H54 (cell line): ENCODE measurements at places on chromosomes 16 and 17.

- DNase-seq = no peak
Measured at GRCh38 chr17:57899822-57900221, 50.0 kb upstream of the MRPS23 start.

GRCh38 chr16:11218604-11218962 is 37.4 kb downstream of the SOCS1 start:
- no peak for DNase-seq

GRCh38 chr16:19883296-19883965 is 1.2 kb downstream of the GPRC5B start:
- no peak for DNase-seq

GRCh38 chr17:81842725-81843504 is 8.1 kb upstream of the PPP1R27 start:
- DNase-seq = no peak

DNA sequence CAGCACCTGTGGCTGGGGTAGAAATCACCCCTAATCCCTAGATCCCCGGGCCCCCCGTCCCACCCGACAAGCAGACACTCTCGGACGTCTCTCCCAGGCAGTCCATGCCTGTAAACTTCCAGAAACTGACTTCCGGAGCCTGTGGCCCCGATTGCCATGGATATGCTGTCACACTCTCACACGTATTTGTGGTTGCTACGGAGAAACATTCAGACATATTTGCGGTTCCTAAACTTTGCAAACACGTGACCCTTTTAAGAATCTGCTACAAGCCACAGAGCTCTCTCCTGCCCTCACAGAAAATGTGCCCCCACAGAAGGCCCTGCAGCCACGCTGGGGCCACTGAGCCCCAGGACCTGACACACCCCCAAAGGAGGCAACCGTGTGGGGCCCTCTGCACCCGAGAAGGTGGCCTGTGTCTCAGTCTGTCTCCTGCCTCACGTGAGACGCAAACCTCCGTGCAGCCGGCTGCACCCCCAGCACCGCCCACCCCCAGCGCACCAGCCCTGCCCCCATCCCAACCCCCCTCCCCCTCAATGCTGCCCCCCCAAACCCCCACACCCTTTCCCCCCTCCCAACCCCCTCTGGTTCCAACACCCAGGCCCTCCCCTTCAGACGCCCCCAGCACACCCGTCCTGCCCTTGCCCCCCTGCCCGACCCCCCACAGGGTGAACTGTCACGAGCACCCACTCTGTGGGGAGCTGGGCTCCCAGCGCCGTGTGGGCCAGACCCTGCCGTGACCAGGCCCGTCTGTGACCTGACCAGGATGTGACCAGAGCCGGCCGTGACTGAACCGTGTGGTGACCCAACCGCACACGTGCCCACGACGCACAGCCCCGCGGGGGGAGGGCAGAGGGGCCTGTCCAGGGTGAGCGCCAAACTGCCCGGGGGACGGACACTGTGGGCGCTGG is 66.3 kb upstream of the METRNL start:
- peak; percentile 40 for DNase-seq

- DNase-seq = peak; percentile 78
Measured at GRCh38 chr17:63622574-63623390, 565 bp downstream of the MAP3K3 start.

DNA sequence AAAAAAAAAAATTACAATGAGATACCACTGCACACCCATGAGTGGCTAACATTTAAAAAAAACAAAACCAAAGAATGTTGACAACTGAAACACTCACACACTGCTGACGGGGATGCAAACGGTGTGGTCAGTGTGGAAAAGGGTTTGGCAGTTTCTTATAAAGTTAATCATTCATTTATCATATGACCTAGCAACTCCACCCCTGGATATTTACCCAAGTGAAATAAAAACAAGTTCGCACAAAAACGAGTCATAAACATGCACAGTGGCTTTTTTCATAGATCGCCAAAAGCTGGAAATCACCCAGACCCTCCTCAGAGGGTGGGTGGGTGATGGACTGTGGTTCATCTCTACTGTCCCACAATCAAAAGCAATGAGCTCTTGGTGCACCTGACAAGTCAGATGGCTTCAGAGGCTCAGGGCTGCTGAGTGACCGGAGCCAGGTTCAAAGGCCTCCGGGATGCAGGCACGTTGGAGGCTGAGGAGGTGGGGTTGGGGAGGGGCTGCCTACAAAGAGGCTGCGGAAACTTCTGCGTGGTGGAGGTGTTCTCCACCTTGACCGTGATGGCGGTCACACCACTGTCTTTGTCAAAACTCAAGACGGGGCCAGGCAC is 14.2 kb downstream of the RAB40B start:
- DNase-seq = no peak

GRCh38 chr16:1920727-1921171 is 2.5 kb upstream of the HS3ST6 start:
- peak; percentile 65 for DNase-seq
